ENCODE measurements at places on chromosomes 2 and 18. TPM values are rescaled to one million over a fixed set of nuclear protein-coding genes. Genes with fewer than 3 reads are reported as not detected.

GRCh38 chr2:190060019-190060418 is 2.5 kb downstream of the MSTN start:
- DNase-seq, result no peak

DNA sequence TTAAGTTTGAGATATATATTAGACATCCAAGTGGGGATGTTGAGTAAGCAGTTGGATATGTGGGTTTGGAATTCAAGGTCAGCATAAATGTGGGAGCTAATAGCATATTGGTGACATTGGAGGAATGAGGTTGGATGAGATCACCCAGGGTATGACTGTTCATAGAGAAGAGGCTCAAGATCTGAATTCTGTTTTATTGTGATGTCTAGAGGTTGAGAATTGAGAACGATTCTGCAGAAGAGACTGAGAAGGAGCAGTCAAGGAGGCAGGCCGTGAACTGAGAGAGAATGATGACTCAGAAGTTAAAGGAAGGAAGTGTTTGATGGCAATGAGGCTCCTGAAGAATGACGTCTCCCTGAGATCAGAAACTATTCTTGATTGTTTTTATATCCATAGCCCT is 5.9 kb downstream of the SERPINB11 start:
- no peak for DNase-seq

GRCh38 chr18:79988071-79988450 is 302 bp downstream of the TXNL4A start:
- DNase-seq, result peak; percentile 41

GRCh38 chr18:8657873-8658470 is 47.4 kb upstream of the MTCL1 start:
- DNase-seq, result no peak

GRCh38 chr2:3169106-3169870 is 208.3 kb downstream of the EIPR1 start:
- DNase-seq, result no peak

DNA sequence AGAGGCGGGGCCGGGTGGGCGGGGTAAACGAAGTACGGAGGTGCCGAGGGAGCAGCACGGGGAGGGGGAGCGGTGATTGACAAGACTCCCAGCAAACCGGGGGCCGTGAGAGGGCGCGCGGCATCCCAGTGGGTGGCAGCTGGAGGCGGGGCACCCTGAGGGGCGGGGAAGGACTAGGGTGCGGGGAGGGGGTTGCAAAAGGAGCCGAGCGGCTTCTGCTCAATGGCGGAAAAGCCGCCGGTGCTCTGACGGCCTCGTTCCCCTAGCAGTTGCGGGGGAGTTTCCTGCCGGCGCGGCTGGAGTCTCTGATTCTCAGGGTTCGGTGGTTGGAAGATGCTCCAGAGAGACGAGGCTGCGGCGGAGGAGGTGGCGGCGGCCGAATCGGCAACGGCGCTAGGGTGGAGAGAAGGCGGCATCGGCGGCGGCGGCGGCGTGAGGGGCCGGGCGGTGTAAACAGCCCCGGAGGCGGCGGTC is at the start of gene PPM1B:
PPM1B (plus strand) TSS at position 195 of the 474 bp plus-strand sequence. CDS start 32,325 bp downstream, outside the sequence.
- no peak for DNase-seq

The HOXD1 gene
- 9.8 TPM for polyA plus RNA-seq

Data from right renal cortex interstitium (tissue), 3 donors.